ENCODE measurements at places on chromosomes 5 and 9. TPM values are rescaled to one million over a fixed set of nuclear protein-coding genes. Genes with fewer than 3 reads are reported as not detected.

GRCh38 chr5:122864400-122864799, 19.0 kb downstream of the SNX24 start:
- no peak overlapping the region for H3K4me3 ChIP-seq
- H3K4me1 ChIP-seq, result peaks cover 6% of the 10 kb centered on the region
- H3K27me3 ChIP-seq, result no peaks in the 10 kb centered on the region
- no peak overlapping the region for H3K27ac ChIP-seq
- H3K36me3 ChIP-seq, result no peaks in the 10 kb centered on the region

MARCHF3 gene
- 8.0 TPM for total RNA-seq

WDR38 gene
- 0.31 TPM for total RNA-seq

CCDC192 gene
- total RNA-seq, result not detected

DNA sequence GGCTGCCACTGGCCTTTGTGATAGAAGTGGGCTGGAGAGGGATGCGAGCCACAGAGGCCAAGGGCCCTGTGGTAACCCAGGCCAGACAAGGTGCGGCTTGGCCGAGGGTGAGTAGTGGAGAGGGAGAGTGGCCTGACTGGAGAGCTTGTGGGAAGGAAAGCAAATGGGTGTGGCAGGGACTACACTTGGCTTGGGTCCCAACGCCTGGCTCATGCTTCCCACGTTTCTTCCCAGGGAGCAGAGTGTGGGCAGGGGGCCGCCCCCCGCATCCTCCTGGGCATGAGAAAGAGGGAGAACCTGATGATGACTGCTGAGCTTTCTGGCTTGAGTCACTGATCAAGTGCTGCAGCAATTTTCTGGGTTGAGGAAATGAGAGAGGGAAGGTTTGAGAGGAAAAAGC, 95.7 kb downstream of the ANKH start:
- no peak for DNase-seq
- no peaks in the 10 kb centered on the region for H3K27me3 ChIP-seq
- no peaks in the 10 kb centered on the region for H3K4me1 ChIP-seq
- no peaks in the 10 kb centered on the region for H3K36me3 ChIP-seq

All from kidney (tissue), 22 donors.